Stimulated activated CD4-positive, alpha-beta T cell treated with anti-CD3 and anti-CD28 coated beads, Interleukin-15, amount 100 ng/mL, for 24 hours (primary cell): ENCODE measurements at places on chromosomes 13 and 19.
A peak's percentile ranks its signal among the peaks of the same experiment; 100 is the strongest.

GRCh38 chr13:32080328-32080744 lies 48.8 kb downstream of the FRY start:
- DNase-seq: no peak

DNA sequence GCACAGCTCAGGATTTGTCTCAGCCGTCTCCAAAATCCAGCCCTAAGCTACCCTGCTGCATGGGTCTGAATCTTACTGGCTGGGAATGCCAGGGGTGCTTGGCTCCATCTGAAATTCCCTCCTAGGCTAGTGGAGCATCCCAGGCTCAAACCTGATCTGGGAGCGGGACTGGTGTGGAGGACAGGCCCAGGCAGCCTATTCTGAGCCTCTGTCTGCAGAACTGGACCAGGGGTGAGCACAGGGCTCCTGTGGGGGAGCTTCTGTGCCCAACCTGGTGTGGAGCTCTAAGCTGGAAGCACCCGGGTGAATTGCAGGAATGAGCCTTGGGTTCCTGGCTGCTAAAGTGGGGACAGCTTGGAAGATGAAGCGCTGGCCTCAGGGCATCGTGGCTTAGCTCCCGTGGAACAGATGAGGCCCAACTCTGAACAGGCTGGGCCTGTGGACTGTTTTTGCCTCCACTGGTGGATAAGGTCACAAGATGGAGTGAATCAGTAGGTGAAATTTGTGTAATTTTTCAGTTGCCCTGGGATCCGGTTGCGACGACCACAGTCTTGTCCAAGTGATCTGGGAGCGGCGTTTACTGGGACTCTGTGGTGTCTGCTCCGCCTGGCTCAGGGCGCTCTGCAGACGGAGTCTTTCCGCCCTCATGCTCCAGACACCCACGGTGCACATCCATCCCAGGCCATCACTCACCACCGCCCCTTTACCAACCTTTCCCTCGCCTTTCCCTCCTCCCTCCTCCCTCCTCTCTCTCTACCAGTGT lies 79.5 kb downstream of the TEX29 start:
- DNase-seq: no peak

DNA sequence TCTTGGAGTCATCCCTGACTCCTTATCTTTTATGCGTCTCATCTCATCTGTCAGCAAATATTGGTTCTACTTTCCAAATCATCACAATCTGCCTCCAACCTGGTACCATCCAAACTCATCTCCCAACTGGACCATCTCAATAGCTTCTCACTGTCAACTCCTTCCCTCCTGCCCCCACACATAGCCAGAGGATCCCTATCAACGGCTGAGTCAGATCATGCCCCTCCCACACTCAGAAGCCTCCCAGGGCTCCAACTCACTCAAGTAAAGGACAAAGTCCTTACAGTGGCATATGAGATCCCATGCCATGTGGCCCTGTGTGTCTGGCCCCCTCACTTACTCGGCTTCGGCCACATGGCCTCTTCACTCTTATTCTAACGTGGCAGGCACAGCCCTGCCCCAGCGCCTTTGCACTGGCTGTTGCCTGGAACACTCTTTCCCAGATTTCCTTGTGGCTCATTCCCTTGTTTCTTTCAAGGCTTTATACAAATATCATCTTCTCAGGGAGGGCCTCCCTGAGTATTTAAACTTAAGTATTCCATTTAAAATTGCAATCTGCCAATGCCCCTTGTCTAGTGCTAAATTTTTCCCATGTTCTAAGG lies 4.3 kb downstream of the SPRED3 start:
- no peak for DNase-seq

DNA sequence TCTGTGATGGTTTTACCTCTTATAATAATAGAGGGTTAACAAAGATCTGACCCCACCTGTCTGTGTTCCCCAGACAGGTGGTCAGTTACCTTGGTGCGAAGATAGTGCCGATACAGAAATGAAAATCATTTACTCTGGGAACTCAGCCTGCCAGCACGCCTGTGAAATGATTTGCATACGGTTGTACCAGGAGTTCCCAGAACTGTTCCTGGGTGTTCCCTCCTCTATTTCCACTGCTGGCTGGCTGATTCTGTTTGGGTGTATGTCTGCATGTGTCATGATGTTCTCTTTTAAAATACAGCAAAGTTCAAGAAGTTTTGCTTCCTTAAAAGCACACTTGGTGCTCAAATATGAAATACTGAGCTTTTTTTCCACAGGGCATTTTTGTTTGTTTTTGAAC lies 527.1 kb downstream of the FGF9 start:
- DNase-seq: no peak

DNA sequence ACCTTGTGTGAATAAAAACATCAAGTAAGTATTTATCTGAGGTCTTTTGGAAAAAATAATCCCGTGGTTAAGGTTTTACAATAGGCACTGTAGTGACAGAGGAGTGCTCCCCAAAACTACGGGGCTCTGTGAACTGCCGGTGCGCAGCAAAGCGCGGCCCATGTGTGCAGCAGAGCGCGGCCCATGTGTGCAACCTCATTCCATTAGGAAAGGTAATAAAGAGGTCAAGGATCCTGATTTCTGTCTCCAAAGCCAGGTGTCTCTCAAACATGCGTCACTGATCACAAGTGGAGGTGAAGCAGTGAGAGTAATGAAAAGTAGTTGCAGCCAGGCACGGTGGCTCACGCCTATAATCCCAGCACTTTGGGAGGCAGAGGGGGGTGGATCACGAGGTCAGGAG lies 58.7 kb downstream of the MRPL57 start:
- no peak for DNase-seq

DNA sequence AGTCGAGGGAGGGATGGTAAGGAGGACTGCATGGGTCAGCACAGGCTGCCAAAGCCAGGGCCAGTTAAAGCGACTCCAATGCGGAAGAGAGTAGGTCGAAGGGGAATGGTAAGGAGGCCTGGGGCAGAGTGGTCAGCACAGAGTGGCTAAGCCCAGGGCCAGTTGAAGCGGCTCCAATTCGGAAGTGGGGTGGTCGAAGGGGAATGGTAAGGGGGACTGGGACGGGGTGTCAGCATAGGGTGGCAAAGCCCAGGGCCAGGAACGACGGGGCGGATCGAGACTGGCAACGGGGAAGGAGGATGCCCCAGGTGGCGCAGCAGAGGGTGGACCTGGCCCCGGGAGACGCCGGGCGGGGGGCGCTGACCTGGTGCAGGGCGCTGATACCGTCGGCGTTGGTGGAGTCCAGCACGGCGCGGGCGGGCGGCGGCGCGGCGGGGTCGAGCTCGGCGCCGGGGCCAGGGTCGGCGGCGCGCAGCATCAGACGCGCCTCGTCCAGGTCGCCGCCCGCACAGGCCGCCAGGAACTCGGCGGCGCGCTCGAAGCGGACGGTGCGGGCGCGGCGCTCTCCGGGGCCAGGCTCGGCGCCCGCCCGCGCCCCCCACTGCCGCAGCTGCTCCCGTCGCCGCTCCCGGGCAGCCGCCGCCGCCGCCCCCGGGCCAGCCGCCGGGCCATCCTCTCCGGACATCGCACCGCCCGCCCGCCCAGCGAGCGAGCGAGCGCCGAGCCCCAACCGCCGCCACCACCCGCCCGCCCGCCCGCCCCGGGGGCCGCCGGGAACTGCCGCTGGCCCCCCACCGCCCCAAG lies at the start of gene PPP1R12C:
PPP1R12C (minus strand) TSS at position 779 of the 804 bp plus-strand sequence; CDS start at position 685, 94 bp downstream.
- DNase-seq: peak; percentile 24

DNA sequence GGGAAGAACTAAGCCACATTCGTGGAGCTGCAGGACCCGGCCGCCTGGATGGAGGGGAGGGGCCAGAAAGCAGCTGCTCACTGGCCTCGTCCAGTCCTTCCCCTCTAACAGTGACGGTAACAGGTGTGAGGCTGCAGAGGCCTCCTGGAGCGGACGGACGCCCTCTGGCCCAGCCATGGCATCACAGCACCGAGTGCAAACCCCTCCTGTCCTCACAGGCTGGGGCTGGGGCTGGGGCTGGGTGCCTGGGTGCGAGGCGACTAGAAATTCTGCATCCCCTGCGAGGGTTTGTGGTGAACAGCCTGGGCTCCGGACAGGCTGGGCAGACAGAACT lies 3.6 kb downstream of the MICOS13 start:
- no peak for DNase-seq

DNA sequence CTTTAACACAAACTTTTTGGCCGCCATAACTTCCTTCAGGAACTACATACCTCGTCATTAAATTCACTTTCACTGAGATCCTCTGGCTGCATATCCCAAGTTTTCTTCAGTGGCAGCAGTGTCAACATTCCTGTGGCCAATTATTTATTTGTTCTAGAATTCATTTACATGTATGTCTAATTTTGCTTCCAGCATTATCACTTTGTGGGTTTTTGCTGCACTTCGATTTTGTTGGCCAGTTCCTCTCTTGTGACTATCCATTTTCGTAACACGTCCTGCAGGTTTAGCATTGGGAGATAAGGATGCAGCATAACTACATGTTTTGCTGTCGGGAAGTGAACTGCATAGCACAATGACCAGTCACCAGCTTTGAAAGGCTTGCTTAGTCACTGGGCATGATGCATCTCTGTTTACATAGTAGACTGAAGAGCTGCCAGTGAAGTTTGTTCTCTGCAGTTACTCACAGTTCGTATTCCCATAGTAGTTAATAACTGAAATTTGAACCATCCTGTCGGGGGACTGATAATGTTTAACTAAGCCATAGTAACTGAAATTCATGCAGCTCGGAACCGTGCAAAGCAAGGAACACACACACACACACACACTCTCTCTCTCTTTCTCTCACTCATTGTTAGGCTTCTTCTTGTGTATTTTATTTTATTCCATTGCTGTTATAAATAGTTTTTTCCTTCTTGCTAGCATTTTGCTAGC lies 28.3 kb downstream of the ZNF507 start:
- no peak for DNase-seq

DNA sequence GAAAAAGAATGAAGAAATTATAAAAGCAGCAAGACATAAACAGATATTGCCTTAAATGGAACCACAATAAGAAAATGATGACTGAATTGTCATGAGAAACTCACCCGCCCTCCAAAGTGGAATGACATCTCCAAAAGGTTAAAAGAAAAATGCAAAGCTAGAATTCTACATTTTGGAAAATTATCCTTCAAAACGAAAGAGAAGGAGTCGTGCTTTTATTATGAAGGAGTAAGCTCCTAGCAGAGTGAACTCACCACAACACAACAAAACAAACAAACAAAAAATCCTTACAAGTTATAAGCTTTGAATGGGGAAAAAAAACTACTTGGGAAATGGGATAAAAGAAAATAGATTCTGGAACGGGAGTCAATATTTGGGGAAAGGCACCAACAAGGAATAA lies 6.7 kb downstream of the SIGLEC14 start:
- no peak for DNase-seq

DNA sequence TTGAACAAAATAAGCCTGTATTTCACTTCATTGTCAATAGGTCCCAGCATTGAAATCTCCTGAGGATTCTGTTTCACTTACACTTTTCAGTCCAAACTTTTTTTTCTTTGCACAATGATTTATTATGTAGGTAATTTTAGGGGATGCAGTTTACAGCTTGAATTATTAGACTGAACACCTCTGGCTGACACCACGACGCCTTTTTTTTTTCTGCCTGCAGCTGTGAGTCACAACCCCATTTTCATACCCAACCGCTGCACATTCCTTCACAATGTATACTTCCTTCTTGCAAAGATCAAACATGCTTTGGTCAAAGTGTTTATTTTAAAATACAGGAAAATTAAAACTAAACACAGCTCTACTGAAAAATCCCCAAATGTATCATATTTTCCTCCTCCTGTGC lies 11.4 kb downstream of the ZIC2 start:
- no peak for DNase-seq

- peak; percentile 67 for DNase-seq
Observed at GRCh38 chr13:27919659-27919933, 204 bp upstream of the PDX1 start.

- no peak for DNase-seq
Observed at GRCh38 chr13:42762917-42763316, 18.5 kb upstream of the FAM216B start.

- DNase-seq: no peak
Observed at GRCh38 chr13:40217675-40218074, 448.8 kb downstream of the FOXO1 start.

DNA sequence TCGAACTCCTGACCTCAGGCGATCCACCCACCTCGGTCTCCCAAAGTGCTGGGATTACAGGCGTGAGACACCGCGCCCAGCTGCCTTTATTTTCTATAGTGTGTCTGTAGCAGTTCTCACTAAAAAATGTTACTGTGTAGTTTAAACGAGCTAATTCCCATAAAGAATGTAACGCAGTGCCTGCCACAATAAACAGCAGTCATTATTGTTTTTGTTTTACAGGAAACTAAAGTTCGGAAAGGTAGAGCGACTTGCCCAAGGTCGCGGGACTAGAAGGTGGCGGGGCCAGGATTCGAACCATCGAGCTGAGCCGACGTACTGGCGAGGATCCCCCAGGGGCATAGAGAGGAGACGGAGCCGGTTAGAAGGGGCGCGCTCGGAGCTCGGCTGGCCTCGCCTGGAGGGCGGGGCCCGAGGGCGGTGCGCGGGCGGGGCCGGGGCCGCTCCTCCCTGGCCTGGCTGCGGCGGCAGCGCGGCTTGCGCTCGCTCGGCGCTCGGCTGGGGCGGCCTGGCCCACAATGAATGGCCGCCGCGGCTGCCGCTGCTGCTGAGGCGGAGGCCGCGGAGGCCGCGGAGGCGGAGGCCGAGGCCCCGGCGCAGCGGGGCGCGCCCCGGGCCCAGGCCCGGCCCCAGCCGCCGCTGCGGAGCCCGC lies at the start of gene NACC1:
NACC1 (plus strand) TSS at position 493 of the 652 bp plus-strand sequence. CDS start 16,944 bp downstream, outside the sequence.
- peak; percentile 93 for DNase-seq

GRCh38 chr13:98141509-98142379 lies 1.1 kb upstream of the FARP1 start:
- DNase-seq: peak; percentile 4

DNA sequence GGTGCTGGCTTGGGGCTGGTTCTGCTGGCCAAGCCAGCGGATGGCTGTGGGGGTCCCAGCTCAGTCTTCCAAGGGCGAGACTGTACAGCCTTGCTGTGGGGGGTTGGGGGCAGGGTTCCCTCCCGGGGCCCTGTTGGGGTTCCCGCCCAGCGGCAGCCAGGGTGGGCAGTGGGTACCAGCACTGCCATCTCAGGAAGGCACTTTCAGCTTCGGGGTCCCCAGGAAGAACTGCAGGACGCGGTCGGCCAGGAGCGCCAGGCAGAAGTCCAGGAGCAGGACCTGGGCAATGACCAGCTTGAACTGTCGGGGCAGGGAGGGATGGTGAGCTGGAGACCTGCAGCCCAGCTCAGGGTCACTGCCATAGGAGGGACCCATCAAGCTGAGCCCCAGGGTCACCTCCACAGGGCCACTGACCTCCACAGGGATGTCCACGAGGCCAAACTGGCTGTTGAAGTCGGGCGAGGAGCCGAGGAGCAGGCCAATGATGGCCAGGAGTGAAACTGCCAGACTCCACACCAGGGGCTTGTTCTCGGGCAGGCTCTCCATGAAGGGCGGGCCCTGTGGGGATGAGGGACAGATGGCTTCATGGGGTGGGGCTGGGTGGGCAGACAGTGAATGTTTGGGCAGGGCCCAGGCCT lies 1.9 kb upstream of the GMIP start:
- no peak for DNase-seq

GRCh38 chr13:96403241-96403640 lies 313.3 kb downstream of the HS6ST3 start:
- DNase-seq: no peak

- no peak for DNase-seq
Observed at GRCh38 chr19:17475541-17476115, 5.3 kb downstream of the SLC27A1 start.

GRCh38 chr19:47491358-47492136 lies 7.5 kb upstream of the KPTN start:
- DNase-seq: no peak
